Activated CD8-positive, alpha-beta memory T cell treated with anti-CD3 and anti-CD28 coated beads for 1 hour (primary cell): ENCODE measurements at places on chromosomes 12 and 14.

DNA sequence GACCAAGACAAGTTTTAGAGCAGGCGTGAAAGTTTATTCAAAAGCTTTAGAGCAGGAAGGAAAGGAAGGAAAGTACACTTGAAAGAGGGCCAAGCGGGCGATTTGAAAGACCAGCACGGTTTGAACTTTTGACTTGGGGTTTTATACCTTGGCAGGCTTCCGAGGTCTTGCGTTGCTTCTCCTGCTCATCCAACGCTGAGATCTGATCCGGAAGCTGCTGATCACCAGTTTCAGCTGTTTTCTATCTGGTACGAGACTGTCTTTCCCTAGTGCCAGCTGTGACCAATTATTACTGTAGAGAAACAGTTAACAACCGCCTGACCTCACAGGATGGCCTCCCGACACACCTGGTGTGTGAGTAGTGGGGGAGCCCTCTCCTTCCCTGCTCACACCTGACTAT, 20.6 kb upstream of the SNRPF start:
- no peak for DNase-seq

- no peak for DNase-seq
Measured at GRCh38 chr12:105474672-105475071, 144.2 kb downstream of the C12orf75 start.

GRCh38 chr14:101706509-101707067, 54.9 kb upstream of the PPP2R5C start:
- no peak for DNase-seq

DNA sequence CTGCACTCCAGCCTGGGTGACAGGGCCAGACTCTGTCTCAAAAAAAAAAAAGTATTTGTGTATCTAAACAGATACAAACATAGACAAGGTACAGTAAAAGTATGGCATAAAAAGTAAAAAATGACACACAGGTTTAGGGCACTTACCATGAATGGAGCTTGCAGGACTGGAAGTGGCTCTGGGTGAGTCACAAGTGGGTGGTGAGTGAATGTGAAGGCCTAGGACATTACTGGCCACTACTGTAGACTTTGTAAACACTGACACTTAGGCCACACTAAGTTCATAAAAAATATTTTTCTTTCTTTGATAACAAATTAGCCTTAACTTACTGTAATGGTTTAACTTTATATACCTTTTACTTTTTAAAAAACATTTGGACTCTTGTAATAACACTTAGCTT, 38.0 kb upstream of the EIF5 start:
- no peak for DNase-seq
